Hippocampal formation (tissue), 2 donors: ENCODE measurements at places on chromosomes 13 and 19.

- DNase-seq, result no peak
These were observed 206.8 kb downstream of the PCDH9 start for GRCh38 chr13:67023130-67023876.

- no peak for DNase-seq
These were observed 3.0 kb downstream of the TM6SF2 start for GRCh38 chr19:19269952-19270694.

DNA sequence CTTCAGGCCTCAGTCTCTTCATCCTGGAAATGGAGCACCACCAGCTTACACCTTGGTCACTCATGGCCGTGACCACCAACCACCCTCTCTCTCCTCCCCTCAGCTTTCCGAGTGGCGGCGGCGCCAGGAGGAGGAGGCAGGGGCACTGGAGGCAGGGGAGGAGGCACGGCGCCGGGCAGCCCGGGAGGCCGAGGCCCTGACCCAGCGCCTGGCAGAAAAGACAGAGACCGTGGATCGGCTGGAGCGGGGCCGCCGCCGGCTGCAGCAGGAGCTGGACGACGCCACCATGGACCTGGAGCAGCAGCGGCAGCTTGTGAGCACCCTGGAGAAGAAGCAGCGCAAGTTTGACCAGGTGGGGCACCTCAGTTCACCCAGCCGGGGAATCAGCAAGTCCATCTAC, 47.7 kb downstream of the KCNC3 start:
- no peak for DNase-seq

GRCh38 chr13:100334214-100334613, 245.3 kb downstream of the PCCA start:
- no peak for DNase-seq

- DNase-seq, result no peak
These were observed 12.5 kb downstream of the FZR1 start for GRCh38 chr19:3518659-3519058.

DNA sequence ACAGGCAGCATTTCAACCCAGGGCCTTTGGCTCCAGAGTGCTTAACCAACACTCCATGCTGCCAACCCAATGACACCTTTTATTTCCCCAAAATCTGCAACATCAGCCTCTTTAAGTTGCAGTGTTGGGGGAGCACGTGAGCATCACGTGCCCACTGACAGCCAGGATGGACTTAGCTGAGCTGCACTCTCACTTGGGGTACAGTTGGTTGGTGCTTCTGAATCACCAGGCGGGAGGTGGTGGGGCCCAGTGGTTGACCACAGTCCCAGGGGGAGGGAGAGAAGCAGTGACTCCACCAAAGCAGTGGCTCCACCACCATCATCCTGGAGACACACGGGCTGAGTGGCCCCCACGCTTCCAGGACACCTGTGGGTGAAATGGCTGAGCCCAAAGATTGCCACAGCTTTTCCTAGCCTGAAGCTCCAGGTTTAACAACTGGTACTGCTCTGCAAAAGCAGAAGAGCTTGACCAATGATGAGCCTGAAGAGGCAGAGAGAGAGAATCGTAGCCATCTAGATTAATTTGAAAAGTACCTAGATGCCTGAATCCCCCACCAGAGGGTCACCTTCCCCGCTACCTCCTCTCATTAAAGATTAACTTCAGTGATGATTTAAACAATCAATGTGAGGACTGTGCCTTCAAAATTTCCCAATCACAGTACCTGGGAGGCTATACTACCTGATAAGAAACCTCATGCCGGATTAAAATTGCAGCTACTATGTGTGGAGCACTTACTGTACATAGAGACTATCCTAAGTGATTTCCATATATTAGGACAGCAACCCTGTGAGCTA, 193.8 kb downstream of the FOXO1 start:
- DNase-seq, result no peak

DNA sequence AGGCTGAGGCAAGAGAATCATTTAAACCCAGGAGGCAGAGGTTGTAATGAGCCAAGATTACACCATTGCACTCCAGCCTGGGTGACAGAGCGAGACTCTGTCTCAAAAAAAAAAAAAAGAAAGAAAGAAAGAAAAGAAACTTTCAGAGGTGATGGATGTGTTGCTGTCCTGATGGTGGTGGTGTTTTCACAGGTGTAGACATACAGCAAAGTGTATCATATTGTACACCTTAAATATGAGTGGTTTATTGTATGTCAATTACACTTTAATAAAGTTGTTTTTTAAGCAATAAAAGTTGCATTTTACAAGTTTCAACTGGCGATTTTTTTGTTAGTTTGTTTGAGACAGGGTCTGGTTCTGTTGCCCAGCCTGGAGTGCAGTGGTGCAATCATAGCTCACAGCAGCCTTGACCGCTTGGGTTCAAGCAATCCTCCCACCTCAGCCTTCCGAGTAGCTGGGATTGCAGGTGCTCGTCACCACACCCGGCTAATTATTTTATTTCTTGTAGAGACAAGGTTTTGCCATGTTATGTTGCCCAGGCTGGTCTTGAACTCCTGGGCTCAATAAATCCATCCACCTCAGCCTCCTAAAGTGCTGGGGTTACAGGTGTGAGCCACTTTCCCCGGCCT, 13.5 kb upstream of the INSR start:
- DNase-seq, result no peak

DNA sequence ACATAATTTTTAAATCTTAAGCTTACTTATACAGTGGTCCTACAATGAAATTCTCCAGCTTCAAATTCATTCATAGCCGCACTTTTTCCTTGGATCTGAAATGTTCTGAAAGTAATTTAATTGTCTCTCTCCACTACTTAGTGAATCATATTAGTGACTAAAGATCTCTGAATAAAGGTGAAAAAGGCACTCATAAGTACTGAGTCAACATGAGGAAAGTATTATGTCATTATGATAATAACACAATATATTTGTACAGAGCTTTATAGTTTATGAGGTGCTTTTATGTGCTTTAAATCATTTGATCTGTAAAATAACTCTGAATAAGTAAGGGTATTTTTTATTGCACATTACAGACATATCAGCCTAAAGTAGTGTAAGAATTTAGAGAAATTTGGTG, 628.2 kb upstream of the SLITRK5 start:
- DNase-seq, result no peak

DNA sequence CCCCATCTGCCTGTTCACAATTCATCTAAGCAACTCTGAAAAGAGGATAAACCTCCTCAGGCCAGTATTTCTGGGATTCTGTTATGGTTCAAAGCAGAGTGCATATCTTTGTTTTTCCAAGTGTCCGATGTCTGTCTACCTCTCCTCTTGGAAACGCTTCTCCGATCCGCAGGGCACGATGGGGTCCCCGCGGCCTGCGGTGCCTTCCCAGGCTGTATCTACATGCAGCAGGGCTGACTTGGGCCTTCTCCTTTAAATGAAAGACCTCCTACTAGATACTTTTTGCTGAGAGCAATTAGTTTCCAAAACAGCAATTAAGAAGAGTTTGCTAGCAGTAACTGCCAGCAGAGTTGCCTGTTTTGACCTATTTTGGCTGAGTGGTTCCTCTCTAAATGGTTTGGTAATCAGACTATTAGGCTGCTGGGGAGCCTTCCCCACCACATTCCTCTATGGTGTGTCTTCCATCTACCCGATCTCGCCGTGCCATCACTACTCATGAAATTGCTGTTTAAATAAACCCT, 23.5 kb downstream of the COL4A2 start:
- no peak for DNase-seq

GRCh38 chr19:32671883-32672593, 2.9 kb downstream of the ANKRD27 start:
- DNase-seq, result no peak

GRCh38 chr13:75489502-75490263, 7.7 kb upstream of the TBC1D4 start:
- no peak for DNase-seq

- DNase-seq, result no peak
These were observed 14.2 kb downstream of the CHERP start for GRCh38 chr19:16527971-16528521.

GRCh38 chr19:1482361-1483130, 3.5 kb upstream of the C19orf25 start:
- DNase-seq, result no peak

- no peak for DNase-seq
These were observed 11.1 kb downstream of the CKM start for GRCh38 chr19:45311621-45312020.

DNA sequence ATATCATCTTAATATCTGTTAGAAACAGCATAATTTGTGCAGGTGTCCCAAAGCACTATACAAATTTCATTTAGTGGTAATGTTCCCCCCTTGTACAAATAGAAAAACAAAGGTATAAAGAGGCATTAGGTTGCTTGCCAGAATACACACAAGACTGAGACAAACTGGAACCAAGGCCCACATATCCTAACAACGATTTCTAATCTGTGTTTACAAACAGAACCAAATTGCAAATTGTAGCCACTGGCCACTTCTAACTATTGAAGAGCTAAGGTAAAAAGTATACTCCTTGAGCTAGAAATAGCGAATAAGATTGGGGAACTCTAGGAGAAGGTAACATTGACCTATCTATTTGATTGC, 526.1 kb downstream of the KLF12 start:
- DNase-seq, result no peak

- no peak for DNase-seq
These were observed 900.3 kb upstream of the MIR17HG start for GRCh38 chr13:90447034-90447733.

DNA sequence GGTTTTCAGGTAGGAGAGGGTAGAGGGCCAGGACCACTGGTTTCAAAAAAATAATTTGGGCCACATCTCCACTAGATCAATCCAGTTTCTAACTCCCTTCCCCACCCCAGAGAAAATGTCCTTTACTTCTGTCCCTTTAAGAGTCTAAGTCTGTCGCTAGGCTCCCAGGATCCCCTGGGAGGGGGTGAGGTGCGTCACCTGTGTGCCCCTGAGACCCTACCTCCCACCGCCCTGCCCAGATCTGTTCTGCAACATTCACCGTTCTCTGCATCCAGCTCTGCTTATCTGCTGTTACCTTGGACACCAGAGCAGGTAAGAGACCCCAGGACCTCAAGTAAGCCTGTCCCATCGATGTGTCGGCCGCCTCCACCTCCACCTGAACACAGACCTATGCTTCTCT, at the start of gene GFY:
Gene GFY, plus strand, starts transcription at position 211 of the 400 bp plus-strand sequence. CDS start 1,043 bp downstream, outside the sequence.
- DNase-seq, result no peak

GRCh38 chr19:16180611-16181010, 4.6 kb upstream of the FAM32A start:
- no peak for DNase-seq

DNA sequence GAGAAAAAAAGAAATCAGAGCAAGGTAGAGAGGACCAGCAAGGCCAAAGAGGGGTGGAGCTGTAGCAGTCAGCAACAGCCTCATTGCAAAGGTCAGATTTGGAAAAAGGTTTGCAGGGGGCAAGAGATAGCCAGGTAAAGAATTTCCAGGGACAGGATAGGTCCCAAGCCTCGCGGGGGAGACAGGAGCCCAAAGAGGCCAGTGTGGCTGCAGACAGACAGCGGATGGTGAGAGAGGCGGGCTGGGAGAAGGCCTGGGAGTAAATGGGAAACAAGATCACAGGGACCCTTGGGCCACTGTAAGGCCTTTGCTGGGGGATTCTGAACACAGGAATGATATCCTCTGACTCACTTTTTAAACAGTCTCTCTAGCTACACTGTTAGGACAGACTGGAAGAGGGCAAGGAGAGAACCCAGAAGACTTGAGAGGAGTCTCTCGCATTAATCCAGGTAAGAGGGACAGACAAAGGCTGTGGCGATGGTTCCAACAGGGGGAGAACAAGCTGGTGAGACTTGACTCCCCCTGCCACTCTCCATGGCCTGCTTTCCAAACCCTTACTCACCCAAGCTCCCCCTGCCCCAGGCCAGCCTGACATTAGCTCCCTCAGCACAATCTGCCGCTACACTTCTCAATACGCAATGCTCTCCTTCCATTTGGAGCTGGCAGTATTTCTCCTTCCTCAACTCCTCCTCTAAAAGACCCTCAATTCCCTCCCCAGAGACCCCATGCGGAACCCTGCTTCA, 31.8 kb downstream of the DOCK9 start:
- DNase-seq, result no peak

DNA sequence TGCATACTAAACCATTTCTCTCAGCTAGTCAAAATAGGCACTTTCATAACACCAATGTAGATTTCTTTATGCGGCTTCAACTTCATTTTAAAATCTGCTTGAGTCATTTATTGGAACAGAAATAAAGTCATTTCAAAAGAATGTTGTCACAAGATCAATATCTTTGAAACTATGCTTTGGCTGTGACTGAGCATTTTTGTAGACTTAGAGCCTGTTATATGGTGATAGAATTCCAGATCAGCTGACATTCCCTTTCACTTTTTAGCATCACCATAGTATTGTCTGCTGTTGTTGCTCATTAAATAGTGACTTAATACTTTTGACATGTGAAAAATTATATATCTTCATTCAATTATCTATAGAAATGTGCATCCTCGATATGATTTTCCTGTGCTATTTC, 279.2 kb upstream of the PRR20A start:
- no peak for DNase-seq

DNA sequence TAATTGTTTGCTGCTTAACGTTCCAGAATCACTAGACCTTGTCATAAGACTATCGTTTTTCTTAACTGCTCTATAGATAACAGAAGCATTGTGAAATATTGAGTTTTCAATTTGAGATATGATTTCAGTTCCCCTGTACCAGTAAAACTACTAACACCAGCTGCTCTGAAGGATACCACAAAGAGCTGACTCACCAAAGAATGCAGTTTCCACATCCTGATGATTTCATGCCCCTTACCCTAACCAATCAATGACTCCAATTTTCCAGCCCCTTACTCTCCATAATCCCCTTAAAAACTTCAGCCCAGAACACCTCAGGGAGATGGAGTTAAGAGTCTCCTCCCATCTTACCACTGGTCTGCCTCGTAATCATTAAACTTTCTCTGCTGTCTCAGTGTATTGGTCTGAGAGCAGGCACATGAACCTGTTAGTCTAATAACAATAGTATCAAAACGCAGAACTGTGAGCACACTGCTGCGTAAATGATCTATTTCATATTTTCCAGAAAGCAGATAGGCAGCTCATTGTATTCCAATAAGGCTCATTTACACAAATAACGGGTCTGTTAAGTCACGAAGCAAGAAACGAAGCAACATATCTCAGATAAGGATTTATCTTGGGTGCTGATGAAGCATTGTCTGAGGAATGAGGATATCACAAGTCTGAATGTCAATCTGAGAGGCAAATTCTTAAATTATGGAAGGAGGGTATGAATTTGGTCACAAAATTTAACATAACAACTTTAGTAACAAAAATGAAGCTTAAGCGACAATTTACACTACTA, 14.1 kb upstream of the CCNA1 start:
- DNase-seq, result no peak
